ENCODE measurements at places on chromosomes 1 and 21.

DNA sequence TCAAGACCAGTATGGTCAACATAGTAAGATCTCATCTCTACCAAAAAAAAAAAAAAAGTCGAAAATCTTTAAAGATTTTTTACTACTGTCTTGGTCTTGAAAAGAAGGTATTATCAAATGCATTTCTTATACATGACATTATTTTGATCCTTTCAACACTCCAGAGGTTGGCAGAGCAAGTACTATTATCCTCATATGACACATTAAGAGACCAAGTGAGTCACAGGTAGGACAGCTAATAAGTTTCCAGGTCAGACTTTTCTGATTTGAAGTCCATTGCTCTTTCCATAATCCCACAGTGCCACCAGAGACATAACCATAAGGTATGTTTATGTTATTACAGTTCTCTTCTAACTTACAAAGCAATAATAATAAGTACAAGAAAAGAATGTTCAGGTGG lies 15.2 kb downstream of the DBT start:
- DNase-seq = no peak

DNA sequence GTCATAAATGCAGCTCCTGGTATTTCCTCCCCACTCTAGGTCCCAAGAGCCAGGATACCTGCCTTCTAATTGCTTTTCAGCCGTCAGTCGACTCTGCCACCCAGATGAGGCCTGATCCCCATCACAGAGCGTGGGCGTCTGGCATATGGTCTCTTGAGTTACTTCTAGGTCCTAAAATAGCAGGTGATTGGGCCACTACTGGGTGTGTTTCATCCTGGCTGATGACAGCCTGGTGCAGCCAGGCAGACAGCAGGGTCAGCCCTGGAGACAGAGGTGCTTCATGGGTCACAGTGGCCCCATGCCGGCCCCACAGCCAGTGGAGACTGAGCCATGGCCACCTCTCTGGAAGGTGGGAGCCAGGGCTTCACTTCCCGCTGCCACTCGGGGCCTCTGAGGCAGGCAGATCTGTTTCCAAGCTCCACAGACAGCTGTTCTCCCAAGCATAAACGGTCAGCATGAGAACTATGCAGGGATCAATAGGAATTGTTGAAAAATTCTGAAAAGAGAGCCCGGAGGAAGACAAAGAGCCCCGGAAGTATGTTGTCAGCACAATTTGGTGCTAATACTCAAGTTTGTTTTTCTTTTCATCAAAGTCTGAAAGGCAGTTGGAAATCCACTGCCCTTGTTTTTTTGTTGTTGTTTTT lies 83.0 kb downstream of the MAN1C1 start:
- DNase-seq = peak; percentile 30

DNA sequence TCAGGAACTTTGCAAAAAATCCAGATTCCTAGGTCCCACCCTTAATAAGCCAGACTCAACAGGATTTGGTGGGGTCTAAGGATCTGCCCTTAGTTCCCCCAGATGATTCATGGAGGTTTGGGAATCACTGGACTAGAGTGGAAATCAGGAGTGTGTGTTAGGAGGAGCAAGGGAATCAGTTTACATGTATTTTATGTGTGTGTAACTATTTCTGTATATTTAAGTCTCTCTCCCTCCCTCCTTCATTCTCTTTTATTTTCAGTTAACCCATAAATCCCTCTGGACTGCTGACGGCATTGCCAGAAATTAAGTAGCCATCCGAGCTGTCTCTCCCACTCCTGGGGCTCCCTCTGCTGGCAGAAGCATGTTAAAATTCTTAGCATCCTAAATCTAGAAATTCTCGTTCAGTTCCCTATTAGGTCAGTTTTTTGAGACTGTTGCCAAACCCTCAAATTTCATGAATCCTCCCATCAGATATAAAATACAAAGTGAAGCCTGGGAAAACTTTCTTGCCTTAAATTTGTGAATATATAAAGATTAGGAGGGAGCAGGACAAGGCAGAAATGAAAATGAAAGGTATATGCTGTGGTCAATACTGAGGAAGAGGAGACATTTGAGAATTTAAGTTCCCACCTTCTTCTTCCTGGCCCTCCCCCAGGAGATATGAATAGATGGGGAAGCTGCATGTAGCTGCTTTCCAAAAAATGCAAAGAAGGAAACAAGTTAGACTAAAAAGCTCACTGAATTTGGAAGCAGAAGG lies 11.7 kb upstream of the HSD11B1 start:
- peak; percentile 80 for DNase-seq

- peak; percentile 3 for DNase-seq
These were observed 118.7 kb upstream of the BARHL2 start for GRCh38 chr1:90835661-90836344.

GRCh38 chr1:204992998-204993314 lies 50.1 kb upstream of the CNTN2 start:
- DNase-seq = no peak

GRCh38 chr1:71014178-71014579 lies 33.4 kb downstream of the PTGER3 start:
- no peak for DNase-seq

DNA sequence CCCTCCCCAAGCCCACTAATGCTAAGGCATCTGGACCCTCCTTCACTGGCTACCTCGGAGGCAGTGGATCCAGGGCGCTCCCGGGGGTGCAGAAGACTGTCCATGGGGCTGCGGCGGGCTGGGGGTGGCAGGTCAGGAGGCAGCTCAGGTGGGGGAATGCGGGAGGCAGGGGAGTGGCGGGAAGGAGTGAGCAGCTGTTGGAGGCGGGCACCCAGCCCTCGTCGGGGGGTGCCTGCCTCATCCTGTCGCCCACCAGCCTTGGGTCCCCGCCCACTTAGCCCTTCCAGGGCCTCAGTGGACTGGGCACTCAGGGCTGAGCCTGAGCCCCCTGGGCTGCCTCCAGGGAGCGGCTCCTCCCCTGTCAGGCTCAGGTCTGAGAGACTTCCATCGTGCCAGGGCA lies 10.7 kb upstream of the GATAD2B start:
- no peak for DNase-seq

- DNase-seq = peak; percentile 76
These were observed at the start of gene ITPKB for GRCh38 chr1:226738995-226739695. Gene ITPKB, minus strand, starts transcription at chr1:226739282. Its CDS starts 1,824 bp downstream, at chr1:226737458.

GRCh38 chr1:183871142-183871541 lies 66.2 kb downstream of the RGL1 start:
- no peak for DNase-seq

GRCh38 chr1:178612261-178612660 lies 99.4 kb downstream of the TEX35 start:
- no peak for DNase-seq

DNA sequence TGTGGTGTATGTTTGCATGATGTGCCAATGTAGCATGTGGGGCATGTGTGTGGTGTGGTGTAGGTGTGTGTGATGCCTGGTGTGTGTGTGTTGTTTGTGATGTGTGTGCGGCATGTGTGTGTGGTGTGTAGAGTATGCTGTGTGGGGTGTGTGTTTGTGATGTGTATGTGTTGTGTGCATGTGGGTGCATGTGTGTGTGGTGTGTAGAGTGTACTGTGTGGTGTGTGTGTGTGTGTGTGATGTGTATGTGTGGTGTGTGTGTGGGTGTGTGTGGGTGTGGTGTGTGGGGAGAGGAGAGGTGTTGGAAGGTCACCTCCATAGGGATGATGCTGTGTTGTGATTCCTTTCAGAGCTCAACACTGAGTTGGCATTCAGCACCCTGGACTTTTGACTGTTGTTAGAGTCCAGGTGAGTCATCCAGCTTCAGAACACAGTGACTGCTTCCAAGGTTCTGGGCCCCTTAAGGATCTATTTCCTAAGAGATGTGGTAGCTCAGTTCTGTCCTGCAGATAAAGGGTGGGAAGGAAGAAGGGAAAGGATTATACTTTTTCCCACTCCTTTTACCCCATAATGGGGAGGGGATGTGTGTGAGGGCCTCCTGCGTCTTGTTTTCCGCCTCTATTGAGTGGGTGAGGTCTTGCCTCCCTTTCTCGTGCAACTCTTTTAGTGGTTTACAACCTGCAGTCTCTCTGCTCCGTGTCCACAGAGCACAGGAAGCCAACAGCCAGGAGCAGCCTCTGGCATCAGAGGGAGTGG lies 47.6 kb downstream of the RHOU start:
- no peak for DNase-seq

GRCh38 chr1:83857103-83857502 lies 141.8 kb downstream of the TTLL7 start:
- DNase-seq = no peak

GRCh38 chr1:19086176-19086875 lies 123.7 kb downstream of the UBR4 start:
- DNase-seq = no peak

DNA sequence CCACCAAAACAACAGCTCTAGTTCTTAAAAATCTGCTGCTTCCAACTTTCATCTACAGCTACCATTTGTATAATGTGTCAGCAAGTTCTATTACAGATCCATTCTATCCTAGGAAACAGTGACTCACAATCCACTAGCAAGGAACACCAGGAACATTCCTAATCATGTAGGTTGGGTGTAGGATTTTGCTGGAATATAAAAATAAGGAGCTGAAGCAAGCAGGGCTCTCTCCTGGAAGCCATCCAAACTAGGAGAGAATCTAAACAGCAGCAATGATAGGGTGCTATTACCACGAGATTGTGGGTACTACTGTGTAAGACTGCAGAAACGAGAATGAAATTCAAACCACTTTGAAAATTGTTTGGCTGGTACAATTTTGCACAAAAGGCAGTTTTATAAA lies 135.0 kb downstream of the PTPN14 start:
- no peak for DNase-seq

DNA sequence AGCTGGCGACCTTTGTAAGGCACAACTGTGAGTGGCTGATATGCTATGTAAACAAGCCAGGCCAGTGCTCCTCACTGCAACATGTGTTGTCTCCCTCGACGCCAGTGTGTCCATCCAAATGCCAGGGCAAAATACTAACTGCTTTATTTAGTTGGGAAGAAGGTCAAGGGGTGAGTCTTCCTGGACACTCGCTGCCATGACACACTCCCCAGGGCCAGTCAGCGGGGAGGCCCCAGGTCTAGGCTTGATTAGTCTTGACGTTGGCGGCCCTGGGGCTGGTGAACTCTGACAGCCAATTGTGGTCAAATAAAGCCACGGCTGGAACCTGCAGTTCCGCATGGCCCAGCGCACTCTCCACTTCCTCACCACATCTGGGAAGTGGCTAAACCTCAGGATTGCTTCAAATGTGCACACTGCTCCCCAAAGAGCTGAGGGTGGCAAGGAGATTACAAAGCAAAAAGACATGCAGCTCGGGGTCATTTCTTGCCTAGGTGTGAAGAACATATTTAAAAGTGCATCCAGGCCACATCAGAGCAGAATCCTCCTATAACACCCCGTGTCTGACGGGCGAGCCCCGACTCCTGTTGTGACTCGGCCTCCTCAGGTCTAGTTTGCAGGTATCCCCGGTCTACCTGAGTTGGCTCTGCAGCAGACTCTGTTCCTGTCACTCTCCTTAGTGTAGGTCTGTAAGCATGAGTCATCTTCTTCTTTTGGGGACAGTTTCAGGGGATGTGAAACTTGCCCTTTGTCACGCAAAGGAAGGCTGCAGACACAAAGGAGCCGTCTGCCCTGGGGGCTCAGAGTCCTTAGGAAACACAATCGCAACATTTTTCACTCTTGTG lies 183.5 kb downstream of the RUNX1 start:
- peak; percentile 54 for DNase-seq

DNA sequence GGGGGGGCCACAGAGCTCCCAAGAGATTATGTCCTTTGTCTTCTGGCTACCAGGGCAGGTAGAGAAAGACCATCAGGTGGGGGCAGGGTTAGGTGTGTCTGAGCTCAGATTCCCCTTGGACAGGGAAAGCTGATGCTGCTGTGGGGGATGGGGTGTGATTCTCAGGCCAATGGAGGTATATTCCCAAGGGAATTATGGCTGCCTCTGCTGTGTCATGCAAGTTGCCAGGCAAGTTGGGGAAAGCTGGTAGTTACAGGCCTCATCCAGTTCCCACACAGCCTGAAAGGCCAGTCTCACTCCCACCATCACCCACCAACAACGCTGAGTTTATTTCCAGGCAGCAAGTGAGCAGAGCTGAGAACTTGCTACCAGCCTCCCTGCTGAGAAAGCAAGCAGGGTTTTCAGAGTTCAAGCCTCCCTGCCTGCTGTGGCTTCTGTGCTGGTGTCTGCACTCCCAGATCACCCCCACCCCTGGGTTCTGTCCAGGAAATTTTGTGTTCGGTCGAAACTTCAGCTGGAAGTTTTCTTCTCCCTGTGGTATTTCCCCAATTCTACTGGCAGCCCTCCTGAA lies 21.3 kb downstream of the IFI16 start:
- DNase-seq = no peak

DNA sequence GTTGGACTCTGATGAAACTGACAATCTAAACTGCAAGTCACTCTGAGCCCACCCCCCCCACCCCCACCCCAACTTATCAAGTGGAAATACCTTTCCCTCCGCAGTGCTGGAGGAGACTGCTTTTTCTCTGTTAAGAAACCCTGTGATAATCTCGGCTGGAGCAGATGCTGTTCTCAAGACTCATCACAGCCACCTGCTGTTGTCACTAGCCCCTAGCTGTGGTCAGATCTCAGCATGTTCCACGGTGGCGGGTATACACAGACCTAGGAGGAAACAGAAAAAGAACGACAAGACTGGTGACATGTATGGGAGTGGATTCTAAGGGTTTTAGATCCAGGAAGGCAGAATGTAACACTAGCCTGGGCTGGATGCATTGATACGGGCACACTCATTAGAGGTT lies 2.3 kb downstream of the ACTL8 start:
- no peak for DNase-seq

DNA sequence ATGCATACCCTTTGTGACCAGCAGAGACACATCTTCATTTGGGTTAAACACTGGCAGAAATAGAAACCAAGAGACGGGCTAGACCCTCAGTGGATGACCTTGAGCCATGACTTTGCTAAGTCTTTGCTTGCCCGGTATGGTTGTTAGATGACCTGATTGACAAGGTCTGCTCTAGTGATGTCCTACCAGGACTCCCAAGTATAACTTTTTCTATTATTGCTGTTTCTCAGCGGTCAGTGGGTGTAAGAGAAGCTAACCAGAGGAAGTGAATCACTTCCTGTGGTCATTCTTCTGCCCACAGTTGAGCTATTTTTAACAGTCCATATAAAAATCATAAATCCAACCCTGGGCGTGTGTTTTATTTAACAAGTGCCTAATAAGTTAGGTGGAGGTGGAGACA lies 126.2 kb upstream of the ETS2 start:
- no peak for DNase-seq

DNA sequence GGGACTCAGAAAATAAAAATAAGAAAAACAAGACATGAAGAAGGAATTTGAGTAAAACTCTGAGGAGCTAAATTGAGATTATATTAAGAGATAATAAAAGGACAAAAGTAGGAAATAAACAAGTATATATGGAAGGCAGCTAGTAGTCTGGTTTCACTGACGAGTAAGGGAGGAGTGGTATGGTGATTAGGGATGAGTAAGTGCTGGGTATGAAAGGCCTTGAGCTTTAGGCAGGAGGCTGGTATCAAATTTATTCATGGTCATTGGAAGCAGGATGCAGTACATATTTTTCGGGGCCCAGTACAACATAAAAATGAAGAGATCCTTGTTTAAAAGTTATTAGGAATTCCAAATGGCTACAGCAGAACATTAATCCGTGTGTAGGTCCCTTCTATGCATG lies 789.7 kb upstream of the PRMT6 start:
- no peak for DNase-seq

Data from activated CD8-positive, alpha-beta T cell treated with anti-CD3 and anti-CD28 coated beads for 36 hours (primary cell).